Left renal pelvis (tissue), 4 donors: ENCODE measurements at places on chromosomes 2 and 18. TPM values are rescaled to one million over a fixed set of nuclear protein-coding genes. Genes with fewer than 3 reads are reported as not detected.

- DNase-seq: no peak
Observed at GRCh38 chr18:13254971-13255927, 36.7 kb downstream of the LDLRAD4 start.

GRCh38 chr2:172107690-172108586, 5.2 kb upstream of the DLX2 start:
- no peak for DNase-seq

- no peak for DNase-seq
Observed at GRCh38 chr2:157848213-157848612, 27.9 kb downstream of the ACVR1 start.

The KHK gene
- polyA plus RNA-seq: 52.3 TPM

The TUBA3D gene
- 0.32 TPM for polyA plus RNA-seq

GRCh38 chr2:201128933-201129505, 13.1 kb downstream of the CFLAR start:
- DNase-seq: no peak

The GAREM1 gene
- 10.6 TPM for polyA plus RNA-seq

DNA sequence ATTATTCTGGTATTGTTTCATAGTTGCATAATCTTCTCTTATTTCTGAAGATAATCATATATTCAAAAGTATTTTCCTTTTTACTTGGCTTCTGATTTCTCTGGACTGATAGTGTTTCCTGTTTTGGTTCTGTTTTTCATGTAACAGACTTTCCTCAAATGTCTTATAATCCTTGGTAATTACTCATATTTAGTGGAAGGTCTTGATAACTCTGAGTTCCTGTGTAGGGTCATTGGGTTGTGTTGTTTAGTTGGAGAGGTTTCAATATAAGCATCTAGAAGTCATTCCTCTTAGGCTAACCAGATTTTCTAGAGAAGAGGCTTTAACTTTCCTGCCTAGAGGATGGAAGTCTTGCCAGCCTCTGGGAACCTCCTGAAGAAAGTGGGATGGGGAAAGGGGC, 23.8 kb downstream of the MFSD6 start:
- no peak for DNase-seq

The LYPD6B gene
- 32.2 TPM for polyA plus RNA-seq

GRCh38 chr2:181305301-181306123, 151.7 kb upstream of the ITGA4 start:
- no peak for DNase-seq

DNA sequence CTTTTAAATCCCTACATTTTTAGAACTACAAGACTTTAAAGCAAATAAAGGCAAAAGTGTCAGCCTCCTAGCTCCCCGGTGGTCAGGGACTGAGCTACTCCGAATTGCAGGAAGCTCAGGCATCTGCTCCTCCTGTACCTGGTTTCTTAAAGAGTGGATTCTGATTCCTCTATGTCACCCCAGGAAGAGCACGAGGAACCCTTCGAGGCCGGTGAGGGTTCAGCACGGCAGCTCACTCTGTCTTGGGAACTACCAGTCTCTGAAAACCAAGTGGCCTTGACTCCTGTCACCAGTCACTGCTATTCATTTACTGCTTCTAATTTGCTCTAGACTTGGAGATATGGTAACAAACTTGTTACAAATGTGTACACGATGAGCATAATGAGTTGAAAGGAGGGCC, 2.3 kb downstream of the PER2 start:
- DNase-seq: no peak

GRCh38 chr2:205644018-205644417, 38.3 kb upstream of the NRP2 start:
- no peak for DNase-seq

The NT5C1B gene
- 0.86 TPM for polyA plus RNA-seq

GRCh38 chr2:183059561-183059960, 19.0 kb upstream of the DUSP19 start:
- DNase-seq: no peak

DNA sequence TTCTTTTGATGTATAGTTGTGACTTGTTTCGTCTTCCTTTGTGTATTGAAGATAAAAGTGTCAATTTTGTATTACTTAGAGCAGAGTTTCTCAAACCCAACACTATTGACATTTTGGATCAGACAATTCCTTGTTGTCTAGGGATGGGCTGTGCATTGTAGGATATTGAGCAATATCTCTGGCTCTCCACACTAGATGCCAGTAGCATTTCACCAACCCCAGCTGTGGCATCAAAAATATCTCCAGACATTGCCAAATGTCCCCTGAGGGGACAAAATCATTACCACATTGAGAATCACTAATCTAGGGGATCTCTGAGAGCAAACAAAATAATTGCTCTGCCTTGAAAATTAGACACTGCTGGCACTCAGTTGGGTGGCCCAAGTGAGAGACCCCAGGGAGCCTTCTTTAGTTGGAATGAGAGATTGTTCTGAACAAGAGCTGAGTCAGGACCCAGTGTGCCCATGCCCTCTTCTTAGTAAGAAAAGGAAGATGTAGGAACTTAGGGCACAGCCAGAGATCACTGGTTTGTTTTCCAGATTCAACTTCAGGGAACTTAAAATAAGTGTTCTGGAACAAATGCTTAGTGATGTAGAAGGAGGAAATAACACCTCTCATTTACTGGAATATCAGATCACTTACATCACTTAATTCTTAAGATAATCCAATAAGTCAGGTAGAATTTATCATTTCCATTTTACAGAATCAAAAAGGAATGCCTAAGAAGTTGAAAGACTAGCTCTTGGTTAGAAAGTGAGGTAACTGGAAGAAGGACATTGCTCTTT, 466.6 kb upstream of the TNP1 start:
- DNase-seq: no peak

DNA sequence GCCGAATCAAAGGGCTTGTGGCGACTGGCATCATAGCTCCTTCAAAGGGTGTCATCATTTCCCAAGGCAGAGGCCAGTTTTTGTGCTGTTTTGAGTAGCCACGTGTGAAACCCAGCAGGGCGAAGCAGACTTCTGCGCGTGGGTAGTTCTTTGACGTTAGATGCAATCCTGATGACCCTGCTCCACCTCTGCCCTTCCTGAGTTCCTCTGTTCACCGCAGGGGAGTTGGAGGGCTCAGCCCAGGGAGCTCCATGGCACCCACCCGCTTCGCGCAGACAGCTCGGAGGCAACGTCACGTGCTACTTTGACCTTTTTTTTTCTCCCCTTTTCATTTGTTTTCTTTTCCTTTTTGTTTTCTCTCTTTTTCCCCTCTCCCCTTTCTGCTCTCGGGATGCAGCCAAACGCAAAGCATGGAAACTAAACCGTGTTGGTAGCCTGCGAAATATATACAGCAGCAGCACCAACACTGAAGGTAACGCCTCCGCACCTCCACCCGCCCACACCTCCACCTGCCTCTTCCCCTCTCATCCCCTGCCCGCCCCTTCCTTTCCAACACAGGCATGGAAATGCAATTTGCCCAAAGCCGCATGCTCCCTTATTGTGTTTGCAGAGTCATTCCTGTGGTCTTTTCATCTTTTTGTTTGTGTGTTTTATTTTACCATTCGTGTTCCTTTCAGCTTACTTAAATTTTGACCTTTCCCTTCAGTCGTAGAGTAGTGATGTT, 153.6 kb downstream of the GBX2 start:
- DNase-seq: no peak

DNA sequence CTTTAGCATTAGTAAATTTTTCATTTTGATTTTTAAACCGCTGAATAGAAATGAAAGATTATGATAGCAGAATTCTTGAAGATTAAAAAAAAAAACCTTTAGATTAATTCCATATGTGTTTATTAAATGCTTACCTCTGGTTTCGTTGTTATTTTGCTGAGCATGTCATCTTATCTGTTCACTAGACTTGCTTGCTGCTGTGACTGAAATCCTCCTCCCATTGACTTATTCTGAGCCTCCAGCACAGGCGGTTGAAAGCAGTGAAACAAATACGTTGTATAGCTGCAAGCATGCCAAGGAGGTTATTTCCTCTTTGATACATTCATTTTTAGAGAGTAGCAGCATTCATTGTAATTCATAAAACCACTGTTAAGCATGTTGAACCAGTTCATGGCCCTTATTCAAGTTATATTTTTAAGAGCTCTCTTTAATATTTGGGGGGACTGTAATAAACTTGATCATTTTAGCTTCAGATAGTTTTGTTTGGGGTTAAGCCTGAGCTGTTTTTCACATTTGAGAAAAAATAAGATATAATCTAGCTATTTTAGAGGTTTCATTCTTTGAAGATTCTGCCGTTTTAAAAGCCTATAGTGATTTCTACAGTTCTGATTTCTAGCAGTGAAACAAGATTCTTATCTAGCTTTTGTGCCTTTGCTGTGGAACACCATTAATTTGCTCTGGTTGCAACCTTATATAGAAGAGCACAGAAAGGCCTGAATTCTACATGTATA, at the start of gene HTR2B:
HTR2B (minus strand) TSS at position 205 of the 731 bp plus-strand sequence. CDS start 1,278 bp downstream, outside the sequence.
- DNase-seq: no peak

GRCh38 chr2:979069-979928, 28.6 kb downstream of the SNTG2 start:
- DNase-seq: no peak

The SP140 gene
- 0.40 TPM for polyA plus RNA-seq

GRCh38 chr2:101883860-101884259, 107.9 kb upstream of the IL1R2 start:
- no peak for DNase-seq

The ALKAL2 gene
- polyA plus RNA-seq: 4.6 TPM

GRCh38 chr2:25380586-25381375, 39.1 kb upstream of the DNMT3A start:
- no peak for DNase-seq

DNA sequence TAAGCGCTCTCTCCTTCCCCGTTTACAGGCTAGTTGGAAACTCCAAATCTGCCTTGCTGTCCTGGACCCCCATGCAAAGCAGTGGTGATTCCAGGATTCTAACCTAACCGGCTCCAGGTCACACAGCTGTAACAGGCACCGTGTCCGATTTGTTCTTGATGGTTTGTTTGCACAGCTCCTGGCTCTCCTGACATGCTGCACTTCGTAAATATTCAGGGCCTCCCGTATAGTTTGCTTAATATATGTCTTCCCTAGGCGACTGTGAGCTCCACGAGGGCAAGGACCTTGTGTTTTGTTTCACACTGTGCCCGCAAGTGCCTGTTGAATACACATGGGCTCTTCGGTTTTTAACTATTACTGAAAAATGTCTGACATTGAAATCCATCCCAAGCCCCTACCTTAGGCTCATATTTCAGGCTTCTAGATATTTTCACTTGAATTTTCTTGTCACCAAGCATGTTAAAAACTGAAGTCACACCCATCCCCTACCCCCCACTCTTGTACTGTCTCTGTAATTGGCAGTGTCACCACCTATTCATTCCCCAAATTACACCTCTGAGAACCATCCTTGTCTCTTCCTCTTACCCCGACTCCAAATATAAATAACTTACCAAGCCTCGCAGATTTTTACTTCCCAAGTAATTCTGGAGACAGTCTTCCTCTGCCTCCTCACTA, 1.0 kb upstream of the PUM2 start:
- no peak for DNase-seq

DNA sequence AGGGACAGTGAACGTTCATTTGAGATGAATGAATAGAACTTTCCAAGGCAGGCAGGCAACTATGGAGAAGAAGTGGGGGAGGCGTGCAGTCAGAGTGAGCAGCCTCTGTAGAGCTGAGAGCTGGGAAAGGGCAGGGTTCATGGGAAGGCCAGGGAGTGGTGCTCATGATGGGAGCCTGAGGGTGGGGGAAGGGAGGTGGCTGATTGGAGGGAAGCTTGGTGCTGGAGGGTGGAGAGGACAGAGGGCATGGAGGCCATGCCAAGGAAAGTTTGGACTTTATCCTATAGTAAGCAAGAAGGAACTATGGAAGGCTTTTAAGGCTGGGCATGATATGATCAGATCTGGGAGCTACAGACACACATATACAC, 47.6 kb upstream of the LGALSL start:
- no peak for DNase-seq

DNA sequence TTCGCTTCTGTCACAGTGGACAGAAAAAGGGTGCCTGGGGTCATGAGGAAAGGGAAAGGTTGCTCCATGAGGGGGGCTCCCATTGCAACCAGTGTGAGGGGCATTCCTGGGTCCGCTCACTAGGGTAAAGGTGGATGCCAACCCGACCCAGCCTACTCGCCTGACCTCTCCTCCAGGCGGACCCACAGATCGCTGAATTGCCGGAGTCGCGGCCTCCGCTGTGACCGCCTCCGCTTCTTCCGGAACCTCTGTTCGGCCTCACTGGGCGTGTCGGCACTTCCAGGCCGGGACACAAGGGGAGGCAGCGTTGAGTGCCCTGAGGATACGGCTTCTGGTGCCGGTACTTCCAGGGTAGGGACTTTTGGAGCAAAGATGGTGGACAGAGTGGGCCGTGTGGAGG, 57.1 kb downstream of the TRABD2A start:
- DNase-seq: no peak

DNA sequence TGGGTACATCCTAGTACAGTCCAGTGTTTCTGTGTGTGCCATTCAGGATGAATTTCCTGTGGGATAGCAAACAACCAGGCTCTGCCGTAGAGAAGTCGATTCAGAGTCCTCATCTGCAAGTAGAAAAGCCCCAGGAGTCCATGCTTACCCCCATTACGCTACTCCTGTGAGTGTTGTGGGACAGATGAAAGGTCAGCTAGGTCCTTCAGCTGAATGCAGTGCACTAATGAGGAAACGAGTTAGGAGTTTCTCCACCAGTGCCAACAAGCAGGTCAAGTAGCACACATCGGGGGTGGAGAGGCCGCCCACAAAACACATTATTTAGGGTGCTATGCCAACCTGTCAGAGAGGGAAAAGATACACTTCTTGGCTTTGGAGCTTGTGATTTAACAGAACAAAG, 2.5 kb upstream of the GPR39 start:
- no peak for DNase-seq

The NUP35 gene
- polyA plus RNA-seq: 20.6 TPM

DNA sequence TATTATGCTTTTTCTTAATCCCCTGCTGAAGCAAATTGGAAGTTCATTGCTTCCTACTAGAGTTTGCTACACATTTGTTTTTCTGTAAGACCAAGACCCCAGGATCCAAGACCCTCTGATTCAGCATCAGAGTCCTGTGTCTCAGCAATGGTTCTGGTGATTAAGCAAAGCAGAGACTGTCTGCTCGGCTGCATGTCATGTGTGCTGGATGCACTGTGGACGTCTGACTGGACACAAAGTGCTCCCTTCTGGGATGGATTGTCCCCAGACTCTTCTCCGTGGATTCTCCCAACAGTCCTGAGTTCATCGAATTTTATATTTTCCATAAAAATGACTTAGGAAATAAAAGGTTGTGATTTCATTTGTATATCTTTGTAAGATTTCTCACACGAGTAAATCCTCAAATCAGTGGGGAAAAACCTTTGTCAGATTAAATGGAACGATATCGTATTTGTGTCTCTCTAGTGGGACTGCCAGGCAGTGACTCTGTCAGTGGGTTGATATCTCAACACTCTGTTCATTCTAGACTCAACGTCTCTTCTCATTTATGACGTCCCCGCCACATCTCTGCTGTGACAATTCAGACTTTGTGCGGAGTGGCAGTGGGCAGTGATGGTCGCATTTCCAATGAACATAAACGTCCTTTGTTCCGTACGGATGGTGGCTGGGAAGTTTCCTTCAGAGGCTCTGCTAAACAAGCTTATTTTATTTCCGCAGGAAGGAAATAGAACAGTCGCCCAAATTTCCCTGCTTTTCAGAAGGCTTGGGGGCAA, 58.6 kb downstream of the NCAPH start:
- no peak for DNase-seq

The RBKS gene
- polyA plus RNA-seq: 8.6 TPM
